Neural crest cell (in vitro differentiated cells): ENCODE measurements at places on chromosomes 3 and 15. TPM values are rescaled to one million over a fixed set of nuclear protein-coding genes. Genes with fewer than 3 reads are reported as not detected.

- DNase-seq = no peak
- H3K36me3 ChIP-seq = no peaks in the 10 kb centered on the region
- peaks cover 24% of the 10 kb centered on the region for H3K4me1 ChIP-seq
- H3K27me3 ChIP-seq = no peaks in the 10 kb centered on the region
- no peak overlapping the region for H3K4me3 ChIP-seq
Measured at GRCh38 chr3:170465955-170466354, 47.3 kb downstream of the CLDN11 start.

DNA sequence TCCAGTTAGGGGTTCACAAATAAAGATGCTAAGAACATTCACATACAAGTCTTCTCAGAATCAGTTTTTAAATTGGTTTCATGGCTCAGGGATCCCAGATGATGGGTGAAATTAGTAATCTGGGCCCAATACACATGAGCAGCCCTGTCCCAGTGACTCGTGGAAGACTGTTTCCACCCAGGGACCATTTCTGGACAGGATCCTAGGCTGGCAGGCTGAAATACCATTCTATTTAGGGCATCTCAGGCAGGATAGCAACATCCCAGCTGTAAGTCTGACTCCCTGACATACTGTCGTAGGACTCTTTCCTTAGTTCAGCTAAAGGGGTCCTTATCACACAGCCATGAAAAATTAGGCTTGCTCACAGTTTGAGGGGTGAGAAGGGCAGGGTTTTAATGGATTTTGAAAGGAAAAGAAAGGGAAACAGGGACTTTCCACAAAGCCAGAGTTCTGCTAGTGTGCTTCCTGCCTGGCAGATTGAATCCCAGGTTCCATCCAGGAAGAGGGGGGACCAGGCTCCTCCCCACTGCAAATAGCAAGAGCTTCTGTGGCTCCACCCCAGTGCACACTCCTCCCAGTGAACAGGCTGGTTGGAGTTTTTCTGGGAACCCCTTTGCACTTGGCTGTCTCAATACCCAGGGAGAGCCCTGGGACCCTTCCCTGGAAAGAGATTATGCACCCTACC lies 41.3 kb upstream of the LYZL4 start:
- H3K4me3 ChIP-seq = no peak overlapping the region
- DNase-seq = no peak
- peaks cover 13% of the 10 kb centered on the region for H3K27me3 ChIP-seq
- H3K36me3 ChIP-seq = no peaks in the 10 kb centered on the region
- no peak overlapping the region for H3K27ac ChIP-seq

The NANOGP8 gene
- 0.34 TPM in 1 of 2 replicates, not detected in the other for total RNA-seq

GRCh38 chr3:100185847-100186246 lies 71.5 kb upstream of the FILIP1L start:
- no peak for DNase-seq
- no peak overlapping the region for H3K27ac ChIP-seq
- peaks cover 10% of the 10 kb centered on the region for H3K36me3 ChIP-seq
- peaks cover 13% of the 10 kb centered on the region for H3K4me1 ChIP-seq
- H3K4me3 ChIP-seq = no peak overlapping the region
